ENCODE measurements at places on chromosomes 12 and 14.

- no peak for DNase-seq
Observed at GRCh38 chr12:45336762-45337596, 121.1 kb downstream of the ANO6 start.

- DNase-seq = no peak
Observed at GRCh38 chr14:55267820-55268219, 3.4 kb upstream of the FBXO34 start.

GRCh38 chr12:116783525-116784237 is 45.6 kb downstream of the RNFT2 start:
- no peak for DNase-seq

- no peak for DNase-seq
Observed at GRCh38 chr14:68810173-68811153, 17.6 kb upstream of the ZFP36L1 start.

- DNase-seq = peak; percentile 28
Observed at GRCh38 chr14:75518625-75519024, 3.6 kb upstream of the BATF start.

Data from RPMI8226 (cell line).